ENCODE measurements at places on chromosomes 16 and 17.
A peak's percentile ranks its signal among the peaks of the same experiment; 100 is the strongest.

GRCh38 chr17:27430882-27431491, 25.3 kb upstream of the KSR1 start:
- DNase-seq = no peak

DNA sequence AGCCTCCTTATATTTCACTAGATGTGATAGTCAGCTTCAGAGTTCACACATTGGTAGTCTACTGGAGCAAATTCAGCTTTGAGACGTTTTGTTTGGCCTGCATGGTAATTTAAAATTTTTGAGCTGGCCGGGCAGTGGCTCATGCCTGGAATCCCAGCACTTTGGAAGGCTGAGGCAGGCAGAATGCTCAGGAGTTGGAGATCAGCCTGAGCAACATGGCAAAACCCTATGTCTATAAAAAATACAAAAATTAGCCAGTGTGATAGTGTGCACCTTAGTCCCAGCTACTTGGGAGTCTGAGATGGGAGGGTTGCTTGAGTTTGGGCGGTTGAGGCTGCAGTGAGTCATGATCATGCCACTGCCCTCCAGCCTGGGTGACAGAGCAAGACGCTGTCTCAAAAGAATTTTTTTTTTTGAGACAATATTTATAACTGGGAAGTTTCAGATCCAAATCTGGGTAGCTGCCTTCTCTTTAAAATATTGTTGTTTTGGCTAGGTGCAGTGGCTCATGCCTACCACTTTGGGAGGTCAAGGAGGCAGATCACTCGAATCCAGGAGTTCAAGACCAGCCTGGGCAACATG, 4.8 kb upstream of the BLMH start:
- DNase-seq = no peak

DNA sequence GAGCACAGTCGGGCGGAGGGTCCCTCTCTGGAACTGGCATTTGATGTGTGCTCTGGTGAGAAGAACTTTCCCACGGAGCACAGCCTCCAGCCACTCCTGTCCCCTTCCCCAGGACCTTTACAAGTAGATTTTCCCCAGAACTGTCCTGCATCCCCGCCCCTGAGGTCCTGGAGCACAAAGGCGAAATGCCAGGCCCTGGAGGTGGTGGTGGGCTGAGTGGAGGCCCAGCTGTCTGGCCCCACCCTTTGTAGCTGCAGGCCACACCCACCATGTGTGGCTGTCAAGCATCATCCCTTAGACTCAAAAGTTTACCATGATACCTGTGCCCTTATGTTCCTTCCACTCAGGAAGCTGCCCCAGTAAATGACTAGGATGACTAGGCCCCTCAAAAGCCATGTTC, 37.7 kb downstream of the PLD6 start:
- DNase-seq = no peak

DNA sequence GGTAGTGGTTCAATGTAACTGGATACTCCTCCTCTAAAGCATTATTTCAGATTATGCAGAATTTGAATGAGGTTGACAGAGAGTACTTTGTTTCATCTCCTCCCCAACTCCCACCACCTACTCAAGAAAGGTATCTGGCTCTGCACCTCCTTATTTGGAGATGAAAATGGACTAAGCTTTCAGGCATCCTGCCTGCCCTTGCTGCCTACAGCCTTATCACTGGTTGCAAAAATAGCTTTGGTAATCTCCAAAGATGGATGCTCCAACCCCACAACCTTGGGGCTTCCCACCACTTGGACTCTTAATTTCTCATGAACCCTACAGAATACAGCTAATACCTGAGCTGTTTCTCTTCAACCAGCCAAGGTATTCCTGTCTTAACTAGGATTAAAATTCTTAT, 45.3 kb upstream of the CORO6 start:
- no peak for DNase-seq

- DNase-seq = no peak
These were observed 22.1 kb downstream of the FOXF1 start for GRCh38 chr16:86532526-86532815.

DNA sequence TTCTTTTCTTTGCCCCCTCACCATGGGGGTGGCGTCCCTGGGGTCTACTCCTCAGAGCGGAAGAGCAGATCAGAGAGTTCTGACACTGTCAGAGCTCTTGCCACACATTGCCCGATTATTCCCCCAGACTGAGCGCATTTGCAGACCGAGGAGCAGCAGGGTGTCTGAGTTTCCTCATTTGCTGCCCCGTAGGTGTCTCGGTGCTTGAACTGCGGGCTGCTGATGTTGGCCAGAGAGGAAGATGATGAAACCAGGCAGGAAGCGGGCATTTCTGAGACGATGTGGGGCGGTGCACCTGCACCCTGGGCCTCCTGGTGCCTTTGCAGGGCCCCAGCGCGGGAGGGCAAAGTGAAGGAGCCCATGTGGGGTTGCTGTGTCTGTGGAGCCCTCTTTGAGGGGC, 55.2 kb downstream of the ARSG start:
- no peak for DNase-seq

- no peak for DNase-seq
These were observed 1.9 kb downstream of the HSDL1 start for GRCh38 chr16:84143081-84143480.

GRCh38 chr16:83946781-83947566, 6.1 kb upstream of the OSGIN1 start:
- no peak for DNase-seq

- peak; percentile 30 for DNase-seq
These were observed 787 bp downstream of the CTCF start for GRCh38 chr16:67562918-67563707.

DNA sequence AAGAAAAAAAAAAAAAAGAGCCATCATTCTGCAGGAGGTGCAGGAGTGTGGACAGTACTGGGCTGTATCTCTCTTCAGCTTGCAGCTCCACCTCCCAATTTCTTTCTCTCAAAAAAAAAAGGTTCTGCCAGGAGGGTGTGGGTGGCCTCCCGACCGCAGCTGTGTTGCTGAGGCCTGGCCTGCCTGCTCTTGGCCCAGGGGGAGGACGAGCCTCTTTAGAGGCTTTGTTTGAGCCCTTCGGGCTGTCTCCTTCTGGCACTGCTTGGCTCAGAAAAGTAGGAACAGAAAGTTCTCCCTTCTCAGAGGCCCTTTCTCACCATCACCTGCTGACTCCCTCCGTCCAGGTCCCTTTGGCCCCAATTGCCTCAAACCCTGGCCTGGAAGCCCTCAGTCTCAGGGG, 22.2 kb upstream of the C17orf107 start:
- DNase-seq = no peak

GRCh38 chr17:13770702-13771101, 169.0 kb upstream of the HS3ST3A1 start:
- DNase-seq = no peak

- DNase-seq = no peak
These were observed 164.8 kb upstream of the FOXF1 start for GRCh38 chr16:86345516-86345915.

GRCh38 chr16:85613604-85614337, 649 bp downstream of the GSE1 start:
- no peak for DNase-seq

DNA sequence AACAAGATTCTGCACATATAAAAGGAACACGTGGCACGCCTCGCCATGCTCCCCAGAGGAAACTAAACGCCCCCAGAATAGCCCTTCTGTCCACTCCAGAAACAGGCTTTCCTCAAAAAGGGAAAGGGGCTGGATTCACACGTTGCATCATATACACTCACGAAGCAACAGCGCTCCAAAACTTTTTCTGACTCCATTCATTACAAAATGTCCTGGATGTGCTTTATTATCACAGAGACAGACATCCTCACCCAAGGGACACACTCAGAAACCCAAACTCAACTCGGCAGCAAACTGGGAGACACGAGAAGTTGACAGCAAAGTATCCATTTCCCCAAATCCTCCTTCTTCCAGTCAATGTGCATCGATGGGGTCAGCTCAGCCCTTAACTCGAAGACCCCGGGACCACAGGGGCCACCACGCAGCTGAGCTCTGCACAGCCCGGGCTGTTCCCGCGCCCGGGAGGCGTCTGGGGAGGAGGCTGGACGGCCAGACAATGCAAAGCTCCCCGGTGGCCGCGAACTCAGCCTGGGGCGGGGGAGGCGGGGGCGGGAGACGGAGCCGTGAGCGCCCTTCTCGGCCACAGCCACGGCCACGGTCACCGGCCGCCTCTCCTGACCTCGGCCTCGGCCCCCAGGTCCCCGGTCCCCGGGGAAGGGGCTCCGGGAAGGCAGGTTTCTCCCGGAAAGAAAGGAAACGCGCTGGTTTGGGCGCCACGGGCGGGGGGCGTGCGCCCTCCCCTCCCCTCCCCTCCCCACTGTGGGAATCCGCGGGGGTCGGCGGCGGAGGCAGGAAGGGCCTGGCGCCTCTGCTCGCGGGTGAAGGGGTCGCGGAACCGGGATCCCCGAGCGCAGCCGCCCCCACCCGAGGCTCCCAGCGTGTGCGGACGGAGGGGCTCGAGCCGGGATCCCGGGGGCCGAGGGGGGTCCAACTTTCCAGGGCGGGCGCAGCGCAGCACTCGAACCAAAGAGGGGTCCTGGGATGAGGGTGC, 1.2 kb downstream of the NXN start:
- no peak for DNase-seq

GRCh38 chr16:66416939-66417700, 10.0 kb upstream of the BEAN1 start:
- no peak for DNase-seq

GRCh38 chr17:64387145-64387473, 3.6 kb downstream of the PECAM1 start:
- DNase-seq = no peak

- no peak for DNase-seq
These were observed 3.0 kb upstream of the PPY start for GRCh38 chr17:43945074-43945829.

DNA sequence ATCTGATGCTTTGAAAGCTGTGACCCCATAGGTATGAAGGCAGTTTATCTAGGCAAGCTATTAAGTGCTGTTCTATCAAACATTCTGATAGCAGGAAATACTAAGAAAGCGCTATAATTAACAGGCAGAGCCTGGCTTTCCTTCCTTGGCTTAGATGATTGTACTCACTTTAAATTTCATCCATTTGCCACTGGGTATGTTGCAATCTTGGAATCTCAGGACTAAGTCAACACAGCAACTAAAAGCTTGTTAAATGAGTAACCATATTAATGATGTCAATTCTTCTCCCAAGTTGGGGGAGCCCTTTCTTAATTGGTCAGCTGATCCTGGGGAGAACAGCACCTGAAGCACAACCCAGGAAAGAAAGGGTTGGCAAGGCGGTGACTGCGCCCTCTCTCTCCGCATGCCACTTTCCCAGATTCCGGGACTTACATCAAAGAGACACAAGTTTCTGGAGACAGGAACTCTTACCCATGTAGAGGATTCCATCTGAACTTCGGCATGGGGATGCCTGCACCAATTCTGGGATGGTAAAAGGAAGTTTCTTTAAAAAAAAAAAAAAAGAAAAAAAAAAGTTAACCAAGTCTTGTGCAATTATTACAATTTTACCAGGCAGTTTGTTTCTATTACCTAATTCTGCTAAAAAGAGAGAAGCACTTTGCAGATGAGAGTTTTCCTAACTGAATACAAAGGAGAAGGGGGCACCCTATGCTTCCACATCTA, 54.4 kb upstream of the ICAM2 start:
- DNase-seq = peak; percentile 63

- DNase-seq = no peak
These were observed 10.4 kb downstream of the NHERF1 start for GRCh38 chr17:74758848-74759168.

DNA sequence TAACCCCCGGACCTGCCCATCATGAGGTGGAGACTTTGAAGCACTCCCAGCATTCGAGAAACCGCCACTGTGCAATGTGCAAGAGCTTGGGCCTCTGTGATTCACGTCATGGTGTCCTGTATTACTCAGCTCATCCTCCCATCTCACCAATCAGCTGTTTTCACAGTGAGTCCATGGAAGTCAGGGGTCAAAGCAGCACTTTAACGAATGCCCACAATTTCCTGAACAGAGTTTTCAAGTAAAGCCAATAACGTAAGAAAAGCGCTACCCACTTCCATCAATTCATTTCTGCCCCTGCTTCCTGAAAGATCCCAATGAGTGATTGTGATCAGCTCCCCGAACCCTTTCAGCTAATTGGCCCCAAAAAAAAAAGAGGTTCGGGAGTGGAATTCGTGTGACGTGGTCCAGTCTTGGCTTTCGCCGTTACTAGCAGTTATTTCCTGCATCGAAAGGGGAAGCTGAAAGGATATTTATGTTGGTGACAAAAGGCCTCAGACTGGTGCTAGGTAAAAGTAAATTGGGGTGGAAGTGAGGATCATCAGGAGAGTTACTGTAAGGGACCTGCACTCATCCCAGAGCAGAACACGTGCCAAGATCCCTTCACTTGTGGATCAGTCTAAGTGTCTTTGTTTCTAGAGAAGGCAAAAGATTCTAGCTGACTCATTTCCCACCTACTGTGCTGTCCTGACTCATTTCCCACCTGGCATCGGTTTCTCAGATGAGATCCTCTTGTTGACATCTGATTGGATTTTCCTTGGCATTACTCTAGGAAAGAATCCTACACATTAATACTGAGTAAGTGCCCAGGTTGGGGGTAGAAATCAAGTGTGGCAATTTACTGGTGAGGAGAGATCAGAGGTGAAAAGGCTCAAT, 136.7 kb upstream of the NUDT7 start:
- DNase-seq = no peak

DNA sequence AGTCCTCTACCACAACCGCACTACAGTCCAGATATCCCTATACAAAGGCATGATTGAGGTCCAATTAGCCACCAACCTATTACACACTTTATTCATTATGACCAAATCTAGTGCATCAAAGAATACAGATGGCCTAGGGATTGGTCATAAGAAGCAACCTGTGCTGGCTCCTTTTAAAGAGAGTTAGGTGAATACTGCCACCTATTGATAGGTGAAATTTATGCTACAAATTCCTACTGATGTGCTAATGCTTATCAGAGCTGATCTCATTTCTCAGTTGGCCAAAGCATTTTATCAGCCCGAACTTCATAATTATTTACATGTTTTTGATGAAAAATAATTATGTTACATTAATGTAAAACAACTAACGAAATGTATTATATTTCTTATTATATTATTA, 166.3 kb downstream of the ANKFN1 start:
- DNase-seq = peak; percentile 13

GRCh38 chr16:617855-618254, 12.9 kb upstream of the WFIKKN1 start:
- no peak for DNase-seq

GRCh38 chr16:2179107-2179501, 17.3 kb downstream of the CASKIN1 start:
- DNase-seq = no peak

DNA sequence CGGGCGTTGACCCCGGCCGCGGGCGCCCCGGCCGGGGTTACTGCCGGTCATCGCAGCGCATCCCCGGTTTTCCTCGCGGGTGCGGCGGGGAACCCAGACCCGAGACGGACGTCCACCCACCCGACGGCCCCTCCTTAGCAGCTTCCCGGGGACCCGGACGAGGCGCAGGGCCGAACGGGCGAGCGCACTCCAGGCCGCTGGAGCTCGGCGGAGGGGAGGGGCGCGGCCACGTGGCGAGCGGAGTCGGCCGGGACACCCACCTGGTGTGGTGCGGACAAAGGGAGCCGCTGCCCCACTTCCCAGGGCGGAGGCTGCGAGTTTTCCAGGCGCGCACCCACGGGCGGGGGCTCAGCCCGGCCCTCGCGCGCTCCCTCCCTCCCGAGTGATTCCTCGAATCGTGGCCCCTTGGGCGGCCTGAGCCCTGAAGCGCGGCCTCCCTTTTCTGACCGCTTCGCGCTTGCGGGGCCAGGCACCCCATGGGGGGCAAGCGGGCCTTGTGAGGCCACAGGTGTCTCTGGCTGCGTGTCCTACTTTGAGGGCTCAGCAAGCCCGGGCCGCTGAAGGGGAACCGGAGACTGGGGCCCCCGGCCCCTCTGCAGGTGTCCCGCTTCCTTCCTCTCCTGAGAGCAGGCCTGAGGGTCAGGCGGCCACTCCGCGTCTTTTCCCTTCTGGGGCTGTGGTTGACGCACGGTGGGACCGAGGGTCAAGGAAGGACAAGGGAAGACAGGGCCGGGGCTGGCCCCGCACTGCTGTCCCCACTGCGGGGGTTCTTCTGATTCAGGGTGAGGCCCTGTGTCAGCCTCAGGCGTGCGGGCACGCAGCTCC, 1.1 kb upstream of the FASN start:
- no peak for DNase-seq
